CD4-positive, alpha-beta T cell treated with Interferon alpha-2 for 1 hour (primary cell): ENCODE measurements at places on chromosomes 11 and 22.

DNA sequence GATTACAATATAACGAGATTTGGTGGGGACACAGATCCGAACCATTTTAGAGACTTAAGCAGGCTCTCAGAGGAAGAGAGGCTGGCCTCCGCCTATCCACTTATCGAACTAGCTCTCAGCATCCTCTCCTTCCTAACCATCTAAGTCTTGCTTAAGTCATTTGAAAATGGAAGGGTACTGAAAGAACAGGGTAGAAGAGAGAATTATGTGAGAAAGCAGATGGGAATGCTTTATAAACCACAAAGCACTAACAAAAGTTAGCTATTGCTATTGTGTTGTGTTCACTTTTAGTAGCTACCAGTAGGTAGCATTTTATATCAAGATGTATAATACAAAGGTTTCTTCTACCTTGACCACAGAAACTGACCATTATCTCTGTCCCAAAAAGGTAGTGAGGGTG, 153.4 kb upstream of the CADM1 start:
- DNase-seq, result no peak

GRCh38 chr11:76280151-76280881, 74.0 kb upstream of the WNT11 start:
- DNase-seq, result no peak

DNA sequence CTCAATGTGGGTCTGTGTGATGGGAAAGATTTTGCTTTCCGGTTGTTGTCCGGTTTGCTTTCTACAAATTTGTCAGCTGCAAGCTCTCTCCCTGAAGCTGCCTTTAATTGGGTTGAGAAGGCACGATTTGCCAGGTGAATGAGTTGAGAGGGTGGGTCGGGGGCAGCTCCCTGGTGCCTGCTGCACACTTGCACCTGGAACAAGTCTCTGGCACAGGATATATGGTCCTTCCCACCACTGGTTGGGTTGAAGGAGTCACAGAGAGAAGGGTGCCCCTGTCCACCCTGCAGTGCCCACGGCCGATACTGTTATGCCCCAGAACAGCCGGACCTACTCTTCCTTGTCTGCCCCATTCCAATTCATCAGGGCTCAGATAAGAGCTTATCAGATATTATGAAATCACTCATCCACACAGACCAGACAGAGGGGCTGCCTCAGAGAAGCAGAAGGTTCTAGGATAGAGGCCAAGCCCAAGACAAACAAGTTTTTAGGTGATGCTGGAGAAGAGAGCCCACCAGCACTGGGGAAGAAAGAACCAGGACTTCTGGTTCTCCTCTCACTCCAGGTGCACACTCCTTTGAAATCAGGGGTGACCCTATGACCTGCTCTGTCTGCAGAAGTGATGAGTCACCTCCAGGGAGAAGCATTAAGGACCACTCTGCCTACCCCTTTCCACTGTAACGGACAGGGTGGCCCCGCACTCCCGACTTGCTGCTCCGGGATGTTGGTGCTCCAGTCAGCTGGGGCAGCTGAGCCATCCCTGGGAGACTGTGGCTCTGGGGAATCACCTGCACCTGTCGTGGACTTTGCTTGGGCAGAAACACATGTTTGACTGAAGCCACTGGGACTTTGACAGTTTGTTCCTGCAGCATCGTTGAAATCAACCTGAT, 45.3 kb downstream of the RTL6 start:
- DNase-seq, result no peak

- DNase-seq, result no peak
These were observed 23.7 kb upstream of the MICAL3 start for GRCh38 chr22:18048041-18048440.

DNA sequence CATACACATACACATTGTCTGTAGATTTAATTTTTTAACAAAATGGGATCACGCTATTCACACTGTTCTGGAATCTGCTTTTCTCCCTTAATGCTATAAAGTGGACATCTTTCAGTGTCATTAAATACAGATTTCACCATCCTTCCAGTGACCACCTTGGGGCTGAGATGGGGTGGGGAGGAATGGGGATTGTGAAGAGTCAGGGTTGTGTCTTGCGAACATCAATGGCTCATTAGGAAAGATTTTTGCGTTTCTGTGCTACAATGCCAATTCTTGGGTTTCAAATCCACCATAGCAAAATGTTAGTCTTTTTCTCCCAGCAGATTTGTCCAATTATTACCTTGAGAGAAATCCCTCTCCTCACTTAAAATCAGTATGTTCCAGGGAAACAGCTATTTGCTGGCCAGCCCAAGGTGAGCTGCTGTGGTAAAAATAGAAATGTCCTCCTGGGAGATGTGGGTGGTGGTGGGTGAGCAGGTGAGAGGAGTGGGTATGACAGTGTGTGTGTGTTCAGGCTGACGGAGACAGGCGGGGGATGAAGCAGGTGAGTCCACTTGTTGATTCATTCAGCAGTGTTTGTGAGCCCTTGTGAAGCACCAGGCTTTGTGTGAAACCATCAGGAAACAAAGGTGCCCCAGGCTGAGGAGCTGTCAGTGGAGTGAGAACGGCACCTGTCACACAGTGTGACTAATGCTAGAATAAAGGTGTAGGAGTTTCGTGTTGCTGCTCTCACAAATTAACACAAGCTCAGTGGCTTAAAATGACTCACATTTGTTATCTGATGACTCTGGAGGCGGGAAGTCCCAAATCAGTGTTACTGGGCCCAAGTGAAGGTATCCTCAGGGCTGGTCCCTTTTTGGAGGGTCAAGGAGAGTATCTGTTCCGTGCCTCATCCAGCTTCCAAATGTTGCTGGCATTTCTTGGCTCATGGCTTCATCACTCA, 1.7 kb upstream of the CBX6 start:
- DNase-seq, result peak; percentile 51

GRCh38 chr11:14908214-14908880, 16.3 kb upstream of the CYP2R1 start:
- peak; percentile 31 for DNase-seq

DNA sequence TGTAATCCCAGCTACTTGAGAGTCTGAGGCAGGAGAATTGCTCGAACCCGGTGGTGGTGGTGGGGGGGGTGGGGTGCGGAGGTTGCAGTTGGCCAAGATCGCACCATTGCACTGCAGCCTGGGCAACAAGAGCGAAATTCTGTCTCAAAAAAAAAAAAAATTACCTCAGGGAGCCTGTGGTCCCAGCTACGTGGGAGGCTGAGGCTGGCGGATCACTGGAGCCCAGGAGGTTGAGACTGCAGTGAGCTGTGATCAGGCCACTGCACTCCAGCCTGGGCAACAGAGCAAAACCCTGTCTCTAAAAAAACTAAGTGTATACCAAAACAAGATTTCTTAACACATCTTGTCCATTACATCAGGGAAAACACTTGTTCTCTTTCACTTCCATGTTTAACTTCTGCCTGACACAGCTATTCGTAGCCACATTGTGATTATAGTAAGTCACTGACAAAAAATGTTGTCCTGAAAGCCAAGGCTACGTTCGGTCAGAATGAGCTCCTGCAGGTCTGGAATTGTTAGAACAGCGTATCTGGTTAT, 1.4 kb downstream of the TMEM80 start:
- no peak for DNase-seq

- no peak for DNase-seq
These were observed 33.9 kb downstream of the ENDOD1 start for GRCh38 chr11:95123556-95123955.

- no peak for DNase-seq
These were observed 6.5 kb upstream of the FJX1 start for GRCh38 chr11:35611741-35612140.

- no peak for DNase-seq
These were observed 98.6 kb downstream of the MUC15 start for GRCh38 chr11:26473216-26474194.

- no peak for DNase-seq
These were observed 125.3 kb upstream of the C11orf58 start for GRCh38 chr11:16613262-16613511.
